Cerebellar nuclear complex (tissue), 1 donor: ENCODE measurements at places on chromosomes 11 and 22.

DNA sequence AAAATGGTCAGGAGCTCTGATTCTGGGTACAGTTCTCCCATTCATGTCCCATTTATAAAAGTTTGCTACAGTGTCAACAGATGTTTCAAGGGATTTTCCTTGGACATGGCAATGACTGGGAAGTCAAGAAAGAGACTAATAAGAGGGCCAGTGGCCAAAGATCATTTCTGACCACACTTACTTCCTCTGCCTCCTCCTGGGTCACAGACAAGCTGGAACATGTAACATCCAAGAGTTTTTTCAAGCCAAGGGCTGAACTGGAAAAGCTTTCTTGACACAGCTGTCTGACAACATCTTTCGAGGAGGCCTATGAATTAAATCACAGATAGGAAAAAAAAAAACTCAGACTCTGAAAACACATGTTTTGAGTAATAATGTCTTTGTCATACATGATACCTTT, 8.7 kb downstream of the COMMD9 start:
- no peak for DNase-seq

DNA sequence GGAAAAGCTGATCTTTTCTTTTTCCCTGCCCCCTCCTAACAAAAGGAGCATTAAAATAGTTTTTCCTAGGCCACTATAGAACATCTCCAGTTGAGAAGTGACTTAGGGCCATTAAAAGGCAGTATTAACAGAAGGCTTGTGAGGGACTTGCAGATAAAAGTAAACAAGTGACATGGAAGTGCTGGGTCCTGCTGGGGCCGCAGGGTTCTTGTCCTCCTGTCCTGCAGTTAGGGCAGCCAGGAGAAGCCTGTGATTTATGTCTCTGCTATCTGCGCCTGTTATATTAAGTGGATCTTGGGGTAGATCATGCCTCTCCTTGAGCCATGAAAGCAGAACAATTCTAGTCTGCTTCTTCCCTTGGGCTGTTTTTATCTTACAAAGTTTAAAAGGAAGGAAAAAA, 271.4 kb upstream of the C11orf87 start:
- no peak for DNase-seq

DNA sequence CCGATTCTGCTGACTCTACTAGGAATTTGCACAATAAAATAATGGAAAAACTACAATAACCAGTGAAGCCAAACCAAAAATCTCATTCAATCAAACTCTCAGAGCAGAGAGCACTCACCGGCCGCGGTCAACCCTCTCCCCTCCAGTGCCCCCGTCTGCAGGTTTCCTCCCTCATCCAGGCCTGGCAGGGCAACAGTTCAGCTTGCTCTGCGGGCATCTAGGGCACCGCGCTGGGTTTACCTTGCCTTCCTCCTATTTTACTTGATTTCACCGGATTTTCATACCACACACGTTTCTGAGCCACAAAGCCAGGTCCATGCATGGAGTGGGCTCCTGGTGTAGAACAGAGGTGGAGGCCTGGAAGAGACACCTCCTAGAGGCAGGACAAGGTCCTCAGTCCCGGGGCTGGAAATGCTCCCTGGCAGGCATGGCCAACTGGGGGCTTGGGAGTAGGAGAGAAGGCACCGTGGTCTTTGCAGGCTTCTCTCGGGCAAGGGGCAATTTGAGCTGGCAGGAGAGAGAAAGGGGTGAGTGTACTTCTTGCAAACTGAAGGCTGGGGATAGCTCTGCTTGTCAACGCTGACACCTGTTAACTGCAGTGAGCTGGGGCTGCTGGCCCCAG, 938.4 kb downstream of the BRD1 start:
- DNase-seq = no peak

DNA sequence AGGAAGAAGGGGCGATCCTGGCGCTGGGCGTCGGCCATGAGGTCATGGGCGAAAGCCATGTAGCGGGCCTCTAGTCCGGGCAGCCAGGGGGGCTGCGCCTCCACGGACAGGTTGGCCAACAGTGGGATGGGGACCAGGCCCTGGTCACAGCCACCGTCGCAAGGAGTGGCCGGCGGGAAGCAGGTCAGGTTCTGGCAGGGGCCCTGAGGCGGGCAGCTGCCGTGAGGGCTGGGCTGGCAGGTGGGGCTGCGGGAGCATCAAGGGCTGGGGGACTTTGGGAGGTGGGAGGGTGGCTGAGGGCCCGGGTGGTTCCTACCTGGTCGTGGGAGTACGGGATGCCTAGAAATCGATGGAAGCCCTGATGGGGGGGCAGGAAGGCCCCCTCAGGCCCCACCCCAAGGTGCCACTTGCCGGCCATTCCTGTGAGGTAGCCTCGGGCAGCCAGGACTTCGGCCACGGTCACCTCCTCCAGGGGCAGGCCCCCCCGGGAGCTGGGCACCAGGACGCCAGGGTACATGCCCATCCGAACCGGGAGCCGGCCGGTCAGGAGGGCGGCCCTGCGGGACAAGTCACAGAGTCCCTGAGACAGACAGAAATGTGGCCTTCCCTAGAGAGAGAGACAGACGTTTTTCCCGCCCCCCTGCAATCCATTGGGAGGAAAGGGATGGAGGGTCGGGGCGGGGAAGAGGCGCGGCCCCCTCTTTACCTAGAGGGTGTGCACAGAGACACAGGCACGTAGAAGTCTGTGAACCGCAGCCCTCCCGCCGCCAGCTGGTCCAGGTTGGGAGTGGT, 906 bp downstream of the ARSA start:
- DNase-seq = no peak

DNA sequence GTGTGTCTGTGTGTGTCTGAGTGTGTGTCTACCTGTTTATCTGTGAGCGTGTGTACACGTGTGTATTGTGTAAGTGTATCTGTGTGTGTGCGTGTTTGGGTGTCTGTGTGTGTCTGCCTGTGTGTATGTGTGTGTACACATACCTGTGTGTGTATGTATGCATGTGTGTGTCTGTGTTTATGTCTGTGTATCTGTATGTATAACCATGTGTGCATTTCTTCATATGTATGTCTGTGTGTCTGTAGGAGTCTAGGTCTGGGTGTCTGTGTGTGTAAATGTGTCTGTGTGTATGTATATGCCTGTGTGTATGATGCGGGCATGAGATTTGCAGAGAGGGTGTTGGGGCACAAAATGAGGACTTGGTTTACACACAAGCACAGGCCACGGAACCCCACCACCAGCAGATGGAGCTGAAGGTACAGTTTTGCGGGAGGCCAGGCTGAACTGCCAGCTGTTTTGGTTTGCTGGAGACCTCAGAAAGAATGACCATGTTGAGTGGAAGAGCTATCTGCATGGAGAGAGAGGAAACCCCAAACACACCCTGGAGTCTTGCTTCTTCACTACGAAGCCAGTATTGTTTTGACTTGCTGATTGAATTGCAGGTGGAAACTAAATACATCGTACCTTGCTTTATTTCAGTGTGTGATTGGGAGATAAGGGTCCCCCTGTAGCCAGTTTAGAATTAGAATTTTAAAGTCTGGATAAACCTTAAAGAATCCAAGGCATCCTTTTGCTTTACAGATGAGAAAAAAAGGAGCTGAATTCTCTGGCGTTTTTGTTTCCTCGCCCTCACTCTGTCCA, 497.2 kb downstream of the NTM start:
- DNase-seq = peak; percentile 50
